Sigmoid colon (tissue), 7 donors: ENCODE measurements at places on chromosomes 16 and 17.

DNA sequence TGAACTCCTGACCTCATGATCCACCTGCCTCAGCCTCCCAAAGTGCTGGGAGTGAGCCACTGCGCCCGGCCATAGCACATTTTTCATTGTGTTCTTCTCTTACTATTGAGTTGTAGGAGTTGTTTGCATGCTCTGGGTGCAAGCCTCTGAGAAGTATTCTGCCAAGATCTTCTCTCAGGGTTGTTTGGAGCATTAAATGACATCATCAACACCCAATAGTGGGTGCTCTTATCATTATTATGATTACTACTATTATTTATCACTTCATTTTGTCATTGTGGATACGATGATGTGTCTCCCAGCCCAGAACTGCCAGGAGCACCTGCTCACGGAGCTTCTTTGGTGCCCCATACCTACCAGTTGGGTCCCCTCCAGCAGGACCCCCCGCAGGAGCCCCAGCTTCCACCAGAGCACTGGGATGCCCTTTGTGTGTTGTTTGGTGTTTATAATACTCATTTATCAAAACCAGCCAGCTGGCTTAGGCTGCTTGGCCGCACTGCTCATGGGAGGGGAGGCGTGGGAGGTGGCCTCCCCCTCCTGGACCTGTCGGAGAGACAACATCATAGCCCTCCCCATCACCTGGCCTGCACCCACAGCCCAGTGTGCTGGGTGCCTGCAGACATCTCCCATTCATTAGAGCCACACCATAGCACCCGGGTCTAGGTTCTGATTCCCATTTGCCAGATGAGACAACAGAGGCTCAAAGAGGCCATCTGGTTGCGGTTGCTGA, 12.9 kb upstream of the MAP2K3 start:
- H3K4me3 ChIP-seq: no peak overlapping the region
- peaks cover 19% of the 10 kb centered on the region for H3K4me1 ChIP-seq
- H3K27ac ChIP-seq: no peak overlapping the region
- H3K36me3 ChIP-seq: no peaks in the 10 kb centered on the region
- no peaks in the 10 kb centered on the region for H3K27me3 ChIP-seq
- DNase-seq: no peak

DNA sequence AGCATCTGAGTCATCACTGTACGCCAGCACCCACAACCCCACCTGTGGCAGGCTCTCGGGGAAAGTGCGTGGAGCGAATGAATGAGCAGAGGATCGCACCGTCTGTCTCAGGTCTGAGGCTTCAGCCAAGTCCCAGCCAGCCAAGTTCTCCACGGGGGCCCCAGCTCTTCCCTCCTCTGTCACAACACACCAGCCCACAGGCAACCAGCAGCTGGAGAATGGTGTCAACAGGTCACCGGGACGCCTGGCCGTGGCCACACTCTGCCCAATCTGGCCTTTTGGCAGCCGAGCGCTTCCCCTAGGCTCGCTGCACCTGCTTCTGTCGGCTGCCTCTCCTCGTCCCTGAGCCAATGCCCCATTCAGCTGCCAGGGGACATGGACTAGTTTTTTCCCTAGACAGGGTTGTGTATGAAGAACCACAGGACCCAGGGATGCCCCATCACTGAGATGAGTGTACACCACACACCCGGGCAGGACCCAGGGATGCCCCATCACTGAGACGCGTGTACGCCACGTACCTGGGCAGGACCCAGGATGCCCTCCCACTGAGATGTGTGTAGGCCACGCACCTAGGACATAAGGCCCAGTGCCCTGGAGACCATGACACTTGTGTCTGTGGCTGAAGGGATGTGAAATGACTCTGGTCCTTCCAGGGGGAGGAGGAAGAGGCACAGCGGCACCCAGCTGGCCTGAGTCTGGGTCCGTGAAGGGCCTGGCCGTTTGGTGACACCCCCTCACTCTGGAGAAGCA, 52.8 kb downstream of the ABR start:
- H3K27me3 ChIP-seq: no peaks in the 10 kb centered on the region
- no peak overlapping the region for H3K27ac ChIP-seq
- H3K4me3 ChIP-seq: no peak overlapping the region
- peaks cover 15% of the 10 kb centered on the region for H3K4me1 ChIP-seq

DNA sequence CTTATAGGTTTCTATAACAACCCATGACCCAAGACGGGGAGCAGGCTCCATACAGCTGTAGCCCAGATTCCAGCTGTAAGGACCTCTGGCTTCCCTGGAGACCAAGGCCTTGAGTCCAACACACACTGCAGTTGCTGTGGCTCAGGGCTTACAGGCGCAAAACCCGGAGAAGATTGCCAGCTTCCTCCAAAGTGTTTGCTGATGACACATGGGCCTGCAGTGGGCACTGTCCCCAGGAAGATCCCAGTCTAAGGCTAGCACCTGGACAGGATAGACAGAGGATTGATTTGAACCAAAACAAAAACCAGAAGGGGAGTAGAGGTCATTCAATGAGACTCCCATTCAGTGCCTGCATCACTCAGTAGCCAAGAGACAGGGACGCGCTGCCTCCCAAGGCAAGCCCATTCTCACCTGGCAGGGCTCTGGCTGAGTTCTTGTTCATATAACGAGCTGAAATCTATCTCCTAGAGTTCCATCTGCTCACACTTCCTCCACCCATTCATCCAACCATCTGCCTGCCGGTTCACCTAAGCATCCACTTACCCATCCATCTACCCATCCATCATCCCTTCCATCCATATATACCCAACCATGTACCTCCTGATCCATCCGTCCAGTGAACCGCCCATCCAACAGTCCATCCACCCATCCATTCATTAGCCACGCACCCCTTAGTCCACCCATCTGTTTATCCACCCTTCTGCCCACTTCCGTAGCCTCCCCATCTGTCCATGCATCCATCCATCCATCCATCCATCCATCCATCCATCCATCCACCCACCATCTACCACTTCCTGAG, 10.2 kb downstream of the RAB11FIP4 start:
- no peaks in the 10 kb centered on the region for H3K36me3 ChIP-seq
- no peak for DNase-seq
- H3K4me3 ChIP-seq: no peak overlapping the region
- H3K27ac ChIP-seq: no peak overlapping the region
- H3K4me1 ChIP-seq: no peaks in the 10 kb centered on the region
- H3K27me3 ChIP-seq: peaks cover 3% of the 10 kb centered on the region

- H3K27me3 ChIP-seq: no peaks in the 10 kb centered on the region
- H3K27ac ChIP-seq: no peak overlapping the region
- H3K4me3 ChIP-seq: no peak overlapping the region
- no peaks in the 10 kb centered on the region for H3K36me3 ChIP-seq
- DNase-seq: no peak
- H3K4me1 ChIP-seq: no peaks in the 10 kb centered on the region
Observed at GRCh38 chr17:64698725-64699124, 36.6 kb upstream of the SMURF2 start.

GRCh38 chr17:74452033-74452840, 14.2 kb upstream of the CD300A start:
- H3K4me1 ChIP-seq: peaks cover 21% of the 10 kb centered on the region
- no peak overlapping the region for H3K4me3 ChIP-seq
- no peak overlapping the region for H3K27ac ChIP-seq

DNA sequence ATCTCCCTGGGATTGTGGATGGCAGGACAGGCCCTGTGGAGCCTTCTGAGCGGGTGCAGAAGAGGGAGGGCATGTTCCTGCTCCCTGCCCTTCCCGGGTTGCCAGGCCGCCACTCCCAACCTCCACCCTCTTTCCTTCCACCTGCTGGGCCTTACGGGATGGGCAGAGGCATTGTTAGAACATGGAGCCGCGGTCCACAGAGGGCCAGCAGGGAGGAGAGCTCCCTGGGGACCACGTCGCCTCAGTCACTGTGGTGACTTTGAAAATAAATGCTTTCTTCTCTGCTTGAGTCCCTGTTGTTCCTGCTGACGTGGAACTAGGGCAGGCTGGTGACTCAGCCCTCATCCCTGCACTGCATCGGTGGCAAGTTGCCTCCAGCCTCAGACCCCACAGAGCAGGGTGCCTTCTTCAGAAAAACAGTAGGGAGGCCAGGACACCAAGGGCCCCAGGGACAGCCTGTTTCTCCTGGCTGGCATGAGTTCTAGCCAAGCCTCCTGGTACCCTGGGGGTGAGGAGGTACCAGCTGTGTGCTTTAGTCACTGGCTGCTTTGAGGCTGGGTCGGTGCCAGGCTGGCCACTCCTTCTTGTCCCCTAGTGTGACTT, 224.9 kb downstream of the SEC14L1 start:
- DNase-seq: peak; percentile 91
- no peak overlapping the region for H3K4me3 ChIP-seq
- H3K27ac ChIP-seq: peak overlapping the region; percentile 70
- no peaks in the 10 kb centered on the region for H3K27me3 ChIP-seq
- H3K36me3 ChIP-seq: no peaks in the 10 kb centered on the region
- H3K4me1 ChIP-seq: peaks cover 57% of the 10 kb centered on the region

- no peaks in the 10 kb centered on the region for H3K36me3 ChIP-seq
- no peak for DNase-seq
- H3K27me3 ChIP-seq: no peaks in the 10 kb centered on the region
- no peak overlapping the region for H3K27ac ChIP-seq
- no peak overlapping the region for H3K4me3 ChIP-seq
Observed at GRCh38 chr16:6131526-6132050, 1034.0 kb upstream of the EEF2KMT start.

GRCh38 chr17:32256012-32256700, 9.5 kb upstream of the RHBDL3 start:
- no peak overlapping the region for H3K4me3 ChIP-seq
- no peaks in the 10 kb centered on the region for H3K36me3 ChIP-seq
- no peaks in the 10 kb centered on the region for H3K27me3 ChIP-seq
- DNase-seq: no peak
- no peaks in the 10 kb centered on the region for H3K4me1 ChIP-seq

DNA sequence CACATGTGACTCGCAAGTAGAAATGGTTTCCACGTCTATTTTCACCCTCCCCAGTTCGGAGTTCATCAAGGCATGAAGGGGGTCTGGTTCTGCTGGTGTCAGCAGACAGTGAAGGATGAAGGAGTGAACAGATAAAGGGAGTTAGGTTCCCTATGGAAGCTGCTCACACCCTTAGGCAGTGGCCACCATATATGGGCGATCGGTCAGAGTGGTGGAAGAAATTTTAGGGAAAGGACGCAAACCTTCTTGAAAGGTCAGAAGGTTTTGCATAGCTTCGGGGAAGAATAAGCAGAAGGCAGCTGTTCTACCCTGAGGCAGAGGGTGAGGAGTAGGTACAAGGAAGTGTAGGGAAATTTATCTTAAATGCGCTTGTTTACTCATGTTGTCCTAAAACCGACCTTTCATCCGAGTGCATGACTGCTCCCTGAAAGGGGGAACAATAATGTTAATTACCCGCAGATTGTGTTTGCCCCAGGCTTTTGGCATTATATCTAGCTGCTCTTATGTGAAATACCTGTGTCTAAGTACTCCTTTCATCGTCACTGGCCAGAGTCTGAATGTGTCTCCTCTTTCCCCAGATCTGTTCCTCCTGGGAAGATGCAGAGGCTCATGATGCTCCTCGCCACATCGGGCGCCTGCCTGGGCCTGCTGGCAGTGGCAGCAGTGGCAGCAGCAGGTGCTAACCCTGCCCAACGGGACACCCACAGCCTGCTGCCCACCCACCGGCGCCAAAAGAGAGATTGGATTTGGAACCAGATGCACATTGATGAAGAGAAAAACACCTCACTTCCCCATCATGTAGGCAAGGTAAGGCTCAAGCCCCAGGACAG, 12.5 kb downstream of the CDH5 start:
- H3K27ac ChIP-seq: no peak overlapping the region
- no peaks in the 10 kb centered on the region for H3K4me1 ChIP-seq
- no peak for DNase-seq
- H3K36me3 ChIP-seq: no peaks in the 10 kb centered on the region

DNA sequence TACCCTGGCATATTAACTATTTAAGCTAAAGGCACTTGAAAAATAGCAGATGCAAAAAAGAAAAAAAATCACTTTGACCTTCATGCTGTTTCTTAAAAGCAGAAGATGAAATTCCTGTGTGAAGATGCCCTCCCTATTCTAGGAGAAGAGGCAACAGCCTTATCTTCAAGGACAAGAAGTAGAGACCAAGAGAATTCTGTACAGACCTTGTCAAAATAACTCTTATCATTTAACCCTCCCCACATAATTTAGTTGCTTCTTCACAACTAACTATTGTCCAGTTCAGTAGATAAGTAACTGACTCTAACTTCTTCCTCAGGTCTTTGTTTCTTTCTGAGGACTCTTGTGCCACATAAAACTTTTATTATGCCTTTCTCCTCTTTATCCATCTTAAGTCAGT, 72.0 kb upstream of the MARCHF10 start:
- H3K27ac ChIP-seq: no peak overlapping the region
- DNase-seq: no peak
- no peaks in the 10 kb centered on the region for H3K27me3 ChIP-seq
- no peaks in the 10 kb centered on the region for H3K36me3 ChIP-seq
- H3K4me1 ChIP-seq: peaks cover 4% of the 10 kb centered on the region

DNA sequence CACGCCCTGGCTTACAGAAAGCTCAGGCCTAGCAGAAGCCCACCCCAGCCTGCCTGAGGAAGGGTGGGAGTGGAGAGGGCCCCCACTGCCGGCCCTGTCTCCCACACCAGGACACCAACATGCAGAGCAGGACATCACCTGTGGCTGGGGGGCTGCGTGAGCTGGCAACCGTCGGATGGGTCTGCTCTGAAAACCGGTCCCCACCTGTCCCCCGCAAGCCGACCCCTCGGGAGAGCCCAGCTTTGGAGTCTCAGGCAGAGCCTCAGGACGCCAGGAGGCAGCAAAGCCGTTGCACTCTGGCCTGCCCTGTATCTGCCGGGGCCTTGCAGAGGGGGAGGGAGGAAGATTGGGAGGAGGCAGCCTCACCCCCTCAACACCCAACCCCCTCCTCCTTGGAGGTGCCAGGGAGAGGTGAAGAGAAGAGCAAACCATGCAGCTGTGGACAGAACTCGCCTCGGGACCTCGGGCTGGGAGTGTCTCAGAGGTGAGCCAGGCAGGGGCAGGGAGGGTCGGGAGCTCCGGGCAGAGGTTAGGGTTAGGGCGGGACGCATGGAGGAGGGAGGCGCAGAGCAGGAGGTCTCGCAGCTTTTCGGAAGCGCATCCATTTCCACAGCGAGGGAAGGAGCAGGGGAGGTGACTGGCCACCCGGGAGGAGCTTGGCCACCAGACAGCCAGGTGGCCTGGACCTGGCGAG, 30.4 kb upstream of the ZC3H18 start:
- no peak overlapping the region for H3K27ac ChIP-seq
- DNase-seq: no peak
- H3K4me3 ChIP-seq: no peak overlapping the region
- H3K27me3 ChIP-seq: peaks cover 29% of the 10 kb centered on the region
